K562 (cell line): ENCODE measurements at places on chromosomes 13 and 19. TPM values are rescaled to one million over a fixed set of nuclear protein-coding genes. Genes with fewer than 3 reads are reported as not detected.
A peak's percentile ranks its signal among the peaks of the same experiment; 100 is the strongest.

SMIM44 gene
- polyA plus RNA-seq, result not detected in 2 replicates

NLRP7 gene
- not detected in 2 replicates for polyA plus RNA-seq

NLRP4 gene
- 0.03 and 0.05 TPM in 2 replicates for polyA plus RNA-seq

HRC gene
- polyA plus RNA-seq, result 11.8 and 13.7 TPM in 2 replicates

LILRA2 gene
- 1.5 and 1.8 TPM in 2 replicates for polyA plus RNA-seq

RABAC1 gene
- polyA plus RNA-seq, result 28.1 and 44.0 TPM in 2 replicates

PRTN3 gene
- 0.50 TPM in 1 of 2 replicates, not detected in the other for polyA plus RNA-seq

ZNF816 gene
- 6.6 and 8.6 TPM in 2 replicates for polyA plus RNA-seq

SOHLH2 gene
- polyA plus RNA-seq, result 13.6 and 14.5 TPM in 2 replicates

C13orf42 gene
- not detected in 2 replicates for polyA plus RNA-seq

THSD1 gene
- 0.03 and 0.35 TPM in 2 replicates for polyA plus RNA-seq

- H3K4me1 ChIP-seq, result peaks cover 41% of the 10 kb centered on the region
- no peaks in the 10 kb centered on the region for H3K27me3 ChIP-seq
- H3K27ac ChIP-seq, result no peak overlapping the region; the same call in 2 of the 3 replicates
- H3K4me3 ChIP-seq, result no peak overlapping the region
- no peak for DNase-seq
Measured at GRCh38 chr19:43769256-43769655, 11.5 kb downstream of the KCNN4 start.

DNA sequence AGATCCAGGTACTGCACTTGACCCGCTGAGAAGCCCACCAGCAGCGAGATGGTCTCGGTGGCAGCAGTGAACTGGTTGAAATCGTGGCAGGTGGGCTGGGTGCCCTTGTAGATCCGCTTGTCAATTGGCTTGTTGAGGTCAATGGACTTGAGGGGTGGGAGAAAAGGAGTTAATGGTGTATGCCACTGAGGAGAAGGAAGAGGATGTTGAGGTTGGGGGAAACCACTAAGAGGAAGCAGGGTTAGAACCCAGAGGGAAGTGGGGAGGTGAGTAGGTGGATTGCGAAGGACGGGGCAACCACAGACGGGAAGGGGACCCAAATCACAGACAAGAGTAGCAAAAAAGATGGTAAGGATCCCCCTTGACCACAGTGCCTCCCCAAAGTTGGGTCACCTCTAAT is 1.7 kb downstream of the DMWD start:
- H3K4me3 ChIP-seq, result no peak overlapping the region
- no peaks in the 10 kb centered on the region for H3K27me3 ChIP-seq
- H3K27ac ChIP-seq, result no peak overlapping the region; the same call in 2 of the 3 replicates
- peaks cover 34% of the 10 kb centered on the region for H3K4me1 ChIP-seq
- no peak for DNase-seq

GRCh38 chr13:37198629-37199028 is 93.2 kb upstream of the CSNK1A1L start:
- no peaks in the 10 kb centered on the region for H3K4me1 ChIP-seq
- H3K36me3 ChIP-seq, result no peaks in the 10 kb centered on the region
- no peak overlapping the region for H3K4me3 ChIP-seq
- no peaks in the 10 kb centered on the region for H3K27me3 ChIP-seq

DNA sequence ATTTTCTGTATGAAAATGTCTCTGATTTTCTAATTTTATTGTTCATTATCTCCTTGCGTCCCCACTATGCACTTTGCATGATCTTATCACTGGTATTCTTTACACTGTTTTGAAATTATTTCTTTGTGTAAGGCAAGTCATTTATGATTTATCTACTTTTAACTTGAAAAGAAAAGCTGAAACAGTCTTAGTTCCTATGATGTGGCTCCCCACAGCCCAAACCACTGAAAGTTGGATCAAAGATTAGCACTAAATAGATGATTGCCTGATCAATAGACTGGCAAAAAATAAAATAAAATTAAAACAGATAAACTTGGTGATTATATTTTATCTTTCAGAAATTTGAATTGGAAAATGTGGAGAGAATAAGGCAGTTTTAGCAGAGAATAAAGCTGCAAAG is 1101.9 kb downstream of the PCDH9 start:
- H3K4me3 ChIP-seq, result no peak overlapping the region
- DNase-seq, result no peak
- H3K27me3 ChIP-seq, result no peaks in the 10 kb centered on the region
- H3K36me3 ChIP-seq, result no peaks in the 10 kb centered on the region
- no peak overlapping the region for H3K27ac ChIP-seq
- no peaks in the 10 kb centered on the region for H3K4me1 ChIP-seq

DNA sequence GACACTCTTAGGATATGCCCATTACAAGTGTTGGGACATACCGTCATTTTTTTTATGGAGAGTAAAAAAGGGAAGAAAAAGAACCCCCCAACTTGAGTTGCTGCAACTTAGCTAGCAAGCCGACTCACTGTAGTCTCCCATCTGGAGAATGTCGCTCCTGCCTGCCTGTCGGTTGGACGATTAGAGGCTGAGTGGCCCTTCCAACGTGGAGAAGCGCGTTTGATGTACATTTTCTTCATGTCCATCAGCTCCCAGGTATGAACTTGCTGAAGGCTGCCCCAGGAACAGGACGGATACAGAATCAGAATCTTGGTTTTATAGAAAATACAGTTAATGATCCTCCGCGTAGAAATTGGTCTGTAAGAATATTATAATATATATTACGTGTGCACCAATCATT is 189.0 kb upstream of the SOX1 start:
- no peaks in the 10 kb centered on the region for H3K4me1 ChIP-seq
- no peak overlapping the region for H3K27ac ChIP-seq
- DNase-seq, result no peak
- H3K27me3 ChIP-seq, result peaks cover 10% of the 10 kb centered on the region; the same call in 1 of the 2 replicates

GRCh38 chr19:27859689-27860088 is 1353.3 kb downstream of the UQCRFS1 start:
- H3K27ac ChIP-seq, result no peak overlapping the region
- no peaks in the 10 kb centered on the region for H3K4me1 ChIP-seq
- H3K36me3 ChIP-seq, result no peaks in the 10 kb centered on the region
- no peaks in the 10 kb centered on the region for H3K27me3 ChIP-seq
- H3K4me3 ChIP-seq, result no peak overlapping the region

DNA sequence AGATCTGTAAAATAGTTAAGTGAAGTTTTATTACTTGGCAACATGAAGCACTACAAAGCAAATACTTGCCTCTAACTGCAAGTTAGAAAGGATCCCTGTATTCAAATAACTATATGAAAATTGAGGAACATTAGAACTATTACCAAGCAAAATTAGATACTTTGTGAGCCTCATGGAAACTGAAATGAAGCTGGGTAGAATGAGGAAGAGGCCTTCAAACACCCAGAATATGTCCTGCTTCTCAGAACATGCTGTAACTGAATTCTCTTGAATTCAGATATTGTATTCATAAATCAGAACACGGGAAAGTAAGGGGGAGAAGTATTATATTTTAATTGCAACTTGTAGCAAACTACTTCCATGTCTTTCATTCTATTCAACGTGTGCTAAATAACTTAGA is 947.9 kb downstream of the PCDH17 start:
- no peak overlapping the region for H3K4me3 ChIP-seq
- no peak overlapping the region for H3K27ac ChIP-seq
- no peaks in the 10 kb centered on the region for H3K4me1 ChIP-seq
- no peak for DNase-seq
- no peaks in the 10 kb centered on the region for H3K36me3 ChIP-seq
- H3K27me3 ChIP-seq, result no peaks in the 10 kb centered on the region

GRCh38 chr19:49064768-49065611 is at the start of gene NTF4:
NTF4 (minus strand) TSS chr19:49064818; CDS start chr19:49061997, 2,821 bp downstream.
- no peak within 1 kb of the TSS for H3K4me3 ChIP-seq
- peaks cover 61% of the 10 kb centered on the region for H3K27me3 ChIP-seq
- H3K4me1 ChIP-seq, result no peaks in the 10 kb centered on the region; the same call in 1 of the 3 replicates

- no peaks in the 10 kb centered on the region for H3K36me3 ChIP-seq
- no peaks in the 10 kb centered on the region for H3K4me1 ChIP-seq
- no peak overlapping the region for H3K27ac ChIP-seq
- DNase-seq, result no peak
- no peaks in the 10 kb centered on the region for H3K27me3 ChIP-seq
Measured at GRCh38 chr19:22623841-22624221, 10.3 kb upstream of the ZNF492 start.

DNA sequence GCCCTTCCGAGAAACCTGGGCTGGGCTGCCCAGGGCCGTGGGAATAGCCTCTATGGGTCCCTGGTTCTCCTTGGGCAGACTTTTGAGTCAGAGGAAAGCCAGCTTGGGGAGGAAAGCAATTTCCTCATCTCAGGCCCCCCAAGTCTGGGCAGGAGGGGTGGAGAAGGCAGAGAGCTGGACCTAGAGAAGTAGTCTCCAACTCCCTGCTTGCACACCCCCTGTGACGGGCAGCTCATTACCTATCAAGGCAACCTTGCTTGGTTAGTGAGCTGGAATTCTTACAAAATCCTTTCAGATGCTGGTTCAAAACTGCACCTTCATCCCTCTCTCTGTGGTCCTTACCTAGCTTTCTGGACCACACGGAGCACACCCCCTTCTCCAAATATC is 33.9 kb downstream of the ACTL9 start:
- no peaks in the 10 kb centered on the region for H3K36me3 ChIP-seq
- no peak for DNase-seq
- no peaks in the 10 kb centered on the region; the same call in 2 of the 3 replicates for H3K4me1 ChIP-seq
- H3K4me3 ChIP-seq, result no peak overlapping the region

GRCh38 chr13:97243915-97244781 is 22.0 kb downstream of the MBNL2 start:
- peak overlapping the region; percentile 6; the same call in 1 of the 3 replicates for H3K27ac ChIP-seq
- no peak for DNase-seq
- H3K4me3 ChIP-seq, result no peak overlapping the region

DNA sequence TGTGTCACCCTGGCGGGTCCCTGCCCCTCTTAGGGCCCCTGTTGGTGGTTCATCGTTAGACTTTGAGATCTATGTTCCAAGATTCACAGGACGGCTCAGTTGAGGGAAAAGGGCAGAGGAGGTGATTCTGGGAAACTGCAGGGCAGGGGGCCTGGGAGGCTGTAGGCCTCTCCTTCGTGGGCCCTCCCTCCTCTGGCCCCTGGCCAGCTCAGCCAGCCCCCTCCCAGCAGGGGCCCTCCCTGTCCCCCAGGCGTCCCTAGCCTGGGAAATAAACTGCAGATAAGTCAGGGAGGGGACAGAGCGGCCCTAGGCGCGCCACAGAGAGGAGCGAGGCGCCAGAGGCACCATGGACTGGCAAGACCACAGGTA is 6.5 kb downstream of the HIF3A start:
- H3K4me3 ChIP-seq, result no peak overlapping the region
- DNase-seq, result no peak
- peaks cover 24% of the 10 kb centered on the region for H3K4me1 ChIP-seq
- H3K27ac ChIP-seq, result no peak overlapping the region

DNA sequence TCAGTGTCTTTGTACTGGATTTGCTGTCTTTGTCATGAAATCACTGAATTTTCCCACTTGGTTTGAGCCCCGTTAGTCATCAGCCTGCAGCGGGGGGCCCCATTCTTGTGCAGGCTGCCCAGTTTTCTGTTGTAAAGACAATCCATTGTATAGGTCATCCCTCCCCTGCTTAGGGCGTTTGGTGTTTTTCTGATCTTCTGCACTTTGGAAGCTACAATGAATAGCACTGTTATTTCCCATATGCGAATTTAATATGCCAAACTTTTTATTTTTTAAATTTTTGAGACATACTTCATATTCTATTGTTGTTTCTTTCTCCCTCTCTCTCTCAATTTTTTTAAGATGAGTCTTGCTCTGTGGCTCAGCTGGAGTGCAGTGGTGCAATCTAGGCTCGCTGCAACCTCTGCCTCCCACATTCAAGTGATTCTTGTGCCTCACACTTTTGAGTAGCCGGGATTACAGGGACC is 9.0 kb downstream of the SLC27A1 start:
- H3K27me3 ChIP-seq, result no peaks in the 10 kb centered on the region
- no peak overlapping the region for H3K4me3 ChIP-seq
- no peaks in the 10 kb centered on the region for H3K36me3 ChIP-seq
- DNase-seq, result no peak
- H3K27ac ChIP-seq, result no peak overlapping the region
- H3K4me1 ChIP-seq, result no peaks in the 10 kb centered on the region

DNA sequence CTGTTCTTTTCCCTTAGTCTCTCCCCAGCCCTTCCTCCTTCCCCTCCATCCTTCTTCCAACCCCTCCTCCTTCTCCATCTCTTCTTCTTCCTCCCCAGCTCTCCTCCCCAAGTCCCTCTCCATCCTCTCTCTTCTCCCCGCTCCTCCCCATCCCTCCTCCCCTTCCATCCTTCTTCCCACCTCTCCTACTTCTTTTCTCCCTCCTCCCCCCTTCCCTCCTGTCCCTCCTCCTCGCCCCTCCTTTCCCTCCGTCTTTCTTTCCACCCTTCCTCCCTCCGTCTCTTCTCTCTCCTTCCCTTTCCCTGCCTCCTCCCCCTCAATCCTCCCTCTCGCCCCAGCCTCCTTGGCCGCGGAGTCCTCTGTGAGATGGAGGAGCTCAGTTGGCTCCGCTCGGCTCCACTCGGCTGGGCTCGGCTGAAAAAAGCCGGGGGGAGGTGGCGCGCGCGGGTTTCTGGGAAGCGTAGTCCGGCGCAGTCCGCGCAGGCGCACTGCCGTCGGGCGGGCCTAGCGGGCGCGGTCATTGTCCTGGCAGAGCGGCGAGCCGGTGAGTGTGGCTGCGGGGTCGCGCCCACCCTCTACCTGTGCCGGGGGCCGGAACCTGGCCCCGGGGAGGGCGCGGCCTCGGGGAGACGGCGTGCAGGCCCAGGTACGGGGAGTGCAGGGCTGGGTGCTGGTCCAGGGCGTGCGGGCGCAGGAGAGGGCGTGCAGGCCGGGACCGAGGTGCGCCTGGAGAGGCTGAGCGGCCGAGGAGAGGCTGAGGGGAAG is at the start of gene ZNF71:
TSS of gene ZNF71 (plus strand) at position 520 of the 765 bp plus-strand sequence. CDS start 6,257 bp downstream, outside the sequence.
- no peaks in the 10 kb centered on the region for H3K4me1 ChIP-seq
- H3K27me3 ChIP-seq, result no peaks in the 10 kb centered on the region
- H3K36me3 ChIP-seq, result no peaks in the 10 kb centered on the region
- no peak for DNase-seq
- H3K27ac ChIP-seq, result no peak within 1 kb of the TSS
- H3K4me3 ChIP-seq, result no peak within 1 kb of the TSS

DNA sequence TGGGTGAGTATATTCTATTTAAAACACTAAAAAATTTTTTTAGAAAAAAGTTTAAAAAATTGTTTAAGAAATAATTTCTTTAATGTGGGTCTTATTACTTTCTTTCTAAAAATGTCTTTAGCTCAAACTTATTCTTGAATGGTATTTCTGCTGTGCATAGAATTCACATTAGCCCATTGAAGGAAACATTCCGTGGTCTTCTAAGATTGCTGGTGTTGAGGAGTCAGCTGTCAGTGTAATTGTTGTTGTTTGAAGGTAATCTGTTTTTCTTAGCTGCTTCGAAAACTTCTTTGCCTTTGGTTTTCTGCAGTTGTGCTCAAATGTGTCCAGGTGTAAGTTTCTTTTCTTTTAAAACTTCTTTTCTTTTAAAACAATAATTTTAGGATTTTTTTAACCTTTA is 85.4 kb upstream of the KLF12 start:
- no peak for DNase-seq
- H3K4me1 ChIP-seq, result no peaks in the 10 kb centered on the region
- no peak overlapping the region for H3K27ac ChIP-seq
- H3K27me3 ChIP-seq, result no peaks in the 10 kb centered on the region
- no peak overlapping the region for H3K4me3 ChIP-seq
- H3K36me3 ChIP-seq, result no peaks in the 10 kb centered on the region

GRCh38 chr19:18049385-18049784 is 37.3 kb downstream of the IL12RB1 start:
- H3K4me3 ChIP-seq, result no peak overlapping the region
- H3K27me3 ChIP-seq, result no peaks in the 10 kb centered on the region
- DNase-seq, result no peak

- H3K27ac ChIP-seq, result no peak overlapping the region
- no peaks in the 10 kb centered on the region for H3K4me1 ChIP-seq
- no peaks in the 10 kb centered on the region for H3K27me3 ChIP-seq
- DNase-seq, result no peak
- H3K4me3 ChIP-seq, result no peak overlapping the region
- no peaks in the 10 kb centered on the region for H3K36me3 ChIP-seq
Measured at GRCh38 chr13:93771782-93772181, 545.2 kb downstream of the GPC6 start.

- peak; percentile 84 for DNase-seq
- H3K27ac ChIP-seq, result no peak overlapping the region
- no peaks in the 10 kb centered on the region for H3K27me3 ChIP-seq
- H3K4me3 ChIP-seq, result no peak overlapping the region
- no peaks in the 10 kb centered on the region for H3K36me3 ChIP-seq
Measured at GRCh38 chr19:3270902-3271301, 46.4 kb downstream of the CELF5 start.
